Transverse colon (tissue), 4 donors: ENCODE measurements at places on chromosomes 3 and 15. TPM values are rescaled to one million over a fixed set of nuclear protein-coding genes. Genes with fewer than 3 reads are reported as not detected.
A peak's percentile ranks its signal among the peaks of the same experiment; 100 is the strongest.

Gene TMEM43
- total RNA-seq: 52.4 TPM

Gene GOLGA8B
- 142 TPM for total RNA-seq

Gene A4GNT
- not detected for total RNA-seq

Gene LXN
- total RNA-seq: 23.7 TPM

GRCh38 chr3:142618917-142619461, 22.8 kb downstream of the PLS1 start:
- H3K4me1 ChIP-seq: peaks cover 80% of the 10 kb centered on the region
- H3K36me3 ChIP-seq: no peaks in the 10 kb centered on the region
- DNase-seq: peak; percentile 49
- H3K27ac ChIP-seq: peak overlapping the region; percentile 78
- H3K27me3 ChIP-seq: no peaks in the 10 kb centered on the region
- no peak overlapping the region for H3K4me3 ChIP-seq

DNA sequence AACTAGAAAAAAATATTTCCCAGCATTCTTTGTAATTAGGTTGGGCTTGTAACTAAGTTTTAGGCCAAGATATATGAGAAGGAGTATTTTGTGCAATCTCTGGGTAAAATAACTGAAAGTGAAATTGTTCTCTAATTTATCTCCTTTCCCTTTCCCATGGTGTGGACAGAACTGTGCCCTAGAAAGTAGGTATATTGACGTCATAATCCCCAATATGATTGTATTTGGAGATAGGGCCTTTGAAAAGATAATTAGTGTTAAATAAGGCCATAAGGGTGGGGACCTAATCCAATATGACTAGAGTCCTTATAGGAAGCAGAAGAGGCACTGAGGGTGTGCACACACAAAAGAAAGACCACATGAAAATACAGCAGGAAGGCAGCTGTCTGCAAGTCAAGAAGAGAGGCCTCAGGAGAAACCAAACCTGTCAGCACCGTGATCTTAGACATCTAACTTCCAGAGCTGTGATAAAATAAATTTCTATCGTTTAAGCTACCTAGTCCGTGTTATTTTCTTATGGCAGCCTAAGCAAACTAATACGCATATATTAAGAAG, 106.6 kb downstream of the KCNH8 start:
- no peaks in the 10 kb centered on the region for H3K36me3 ChIP-seq
- no peak overlapping the region for H3K4me3 ChIP-seq
- no peaks in the 10 kb centered on the region for H3K4me1 ChIP-seq
- H3K27me3 ChIP-seq: no peaks in the 10 kb centered on the region

GRCh38 chr3:5707794-5708193, 520.3 kb downstream of the EDEM1 start:
- no peaks in the 10 kb centered on the region for H3K4me1 ChIP-seq
- H3K27ac ChIP-seq: no peak overlapping the region
- no peaks in the 10 kb centered on the region for H3K36me3 ChIP-seq
- no peak overlapping the region for H3K4me3 ChIP-seq

GRCh38 chr15:85479071-85479647, 98.8 kb downstream of the AKAP13 start:
- no peak overlapping the region for H3K4me3 ChIP-seq
- peaks cover 11% of the 10 kb centered on the region for H3K4me1 ChIP-seq
- H3K36me3 ChIP-seq: no peaks in the 10 kb centered on the region

GRCh38 chr15:41578736-41579383, 19.8 kb downstream of the TYRO3 start:
- no peaks in the 10 kb centered on the region for H3K4me1 ChIP-seq
- no peaks in the 10 kb centered on the region for H3K27me3 ChIP-seq
- no peak for DNase-seq
- H3K27ac ChIP-seq: no peak overlapping the region
- no peaks in the 10 kb centered on the region for H3K36me3 ChIP-seq

GRCh38 chr3:47421741-47422649, 41.2 kb downstream of the PTPN23 start:
- H3K4me3 ChIP-seq: no peak overlapping the region
- H3K27me3 ChIP-seq: no peaks in the 10 kb centered on the region
- DNase-seq: peak; percentile 53
- H3K36me3 ChIP-seq: no peaks in the 10 kb centered on the region
- H3K4me1 ChIP-seq: peaks cover 29% of the 10 kb centered on the region

GRCh38 chr3:102174832-102175374, 259.9 kb upstream of the ZPLD1 start:
- no peak for DNase-seq
- H3K36me3 ChIP-seq: no peaks in the 10 kb centered on the region
- H3K27ac ChIP-seq: no peak overlapping the region

DNA sequence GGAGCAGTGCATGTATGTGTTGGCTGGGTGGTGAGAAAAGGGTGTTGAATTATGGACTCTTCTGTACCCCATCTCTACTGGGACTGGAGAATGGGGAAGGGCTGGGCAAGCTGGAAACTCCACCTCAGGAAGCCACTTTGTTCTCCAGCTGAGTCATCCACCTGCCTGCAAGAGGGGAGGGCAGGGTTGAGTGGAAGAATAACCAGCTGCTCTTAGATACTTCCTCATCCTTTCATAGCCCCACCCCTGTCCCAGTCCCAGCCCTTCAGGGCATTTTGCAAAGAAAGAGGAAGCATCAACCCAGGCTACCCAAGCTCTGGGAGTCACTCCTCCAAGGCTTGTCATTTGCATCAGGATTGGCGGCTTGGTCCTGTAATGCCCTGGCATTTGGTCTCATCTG, 33.1 kb downstream of the RAB11A start:
- no peaks in the 10 kb centered on the region for H3K27me3 ChIP-seq
- no peak overlapping the region for H3K4me3 ChIP-seq
- DNase-seq: peak; percentile 80
- H3K4me1 ChIP-seq: peaks cover 10% of the 10 kb centered on the region
- H3K27ac ChIP-seq: peak overlapping the region; percentile 58

DNA sequence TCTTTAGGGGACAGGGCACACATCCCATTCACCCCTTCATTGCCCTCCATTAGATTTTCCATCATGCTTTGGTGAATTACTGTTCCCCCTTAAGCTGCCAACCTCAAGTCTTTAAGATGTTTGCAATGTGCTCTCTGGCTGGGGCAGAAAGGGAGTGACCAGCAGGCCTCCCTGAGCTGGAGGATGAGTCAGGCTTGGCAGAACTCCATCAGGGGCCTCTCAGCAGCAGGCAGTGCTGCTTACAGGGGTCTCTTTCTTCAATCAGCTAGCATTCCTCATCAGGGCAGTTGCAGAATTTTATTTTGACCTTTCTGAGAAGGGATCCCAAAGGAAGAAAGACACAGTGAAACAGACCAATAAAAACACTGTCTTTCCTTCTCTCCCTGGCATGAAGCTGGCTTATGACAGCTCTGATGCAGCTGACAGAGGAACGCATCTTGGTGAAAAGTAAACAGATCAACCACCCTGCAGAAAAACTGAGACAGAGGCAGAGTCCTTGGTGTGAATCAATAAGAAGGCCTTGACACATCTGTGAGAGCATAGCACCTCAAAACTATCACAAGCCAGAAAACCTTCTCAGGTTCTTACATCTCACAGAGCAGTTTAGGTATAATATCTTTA, 88.7 kb upstream of the MRPL3 start:
- no peak overlapping the region for H3K4me3 ChIP-seq
- H3K4me1 ChIP-seq: no peaks in the 10 kb centered on the region
- no peaks in the 10 kb centered on the region for H3K36me3 ChIP-seq
- no peak overlapping the region for H3K27ac ChIP-seq
- H3K27me3 ChIP-seq: no peaks in the 10 kb centered on the region

- DNase-seq: peak; percentile 80
- H3K27me3 ChIP-seq: peaks cover 91% of the 10 kb centered on the region
- H3K4me1 ChIP-seq: peaks cover 22% of the 10 kb centered on the region
- H3K36me3 ChIP-seq: no peaks in the 10 kb centered on the region
- peak overlapping the region; percentile 74 for H3K27ac ChIP-seq
- no peak overlapping the region for H3K4me3 ChIP-seq
Measured at GRCh38 chr3:169668957-169669741, 5.6 kb upstream of the MECOM start.

- DNase-seq: no peak
- H3K27me3 ChIP-seq: no peaks in the 10 kb centered on the region
Measured at GRCh38 chr3:166522017-166522416, 684.8 kb upstream of the BCHE start.

DNA sequence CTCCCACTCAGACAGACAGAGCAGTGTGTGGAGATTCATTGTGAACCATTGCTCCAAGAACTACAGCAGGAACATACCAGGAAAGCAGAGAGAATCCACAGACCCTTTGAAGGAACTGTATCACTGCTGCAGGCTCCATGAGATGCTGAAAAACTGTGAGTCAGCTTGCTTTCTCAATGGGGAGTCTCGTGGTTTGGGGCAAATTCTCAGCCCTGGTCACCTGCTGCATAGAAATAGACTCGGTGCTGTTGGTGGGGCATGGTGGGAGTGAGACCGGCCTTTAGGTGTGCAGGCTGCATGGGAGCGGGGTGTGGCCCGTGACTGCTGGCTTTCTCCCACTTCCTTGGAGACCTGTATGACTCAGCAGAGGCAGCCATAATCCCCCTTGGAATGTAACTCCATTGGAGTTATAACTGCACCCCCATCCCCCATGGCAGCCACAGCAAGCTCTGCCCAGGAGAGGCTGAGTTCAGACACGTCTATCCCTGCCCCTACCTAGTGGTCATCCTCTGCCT, 35.6 kb downstream of the ALCAM start:
- no peaks in the 10 kb centered on the region for H3K27me3 ChIP-seq
- no peak overlapping the region for H3K27ac ChIP-seq
- H3K36me3 ChIP-seq: no peaks in the 10 kb centered on the region

DNA sequence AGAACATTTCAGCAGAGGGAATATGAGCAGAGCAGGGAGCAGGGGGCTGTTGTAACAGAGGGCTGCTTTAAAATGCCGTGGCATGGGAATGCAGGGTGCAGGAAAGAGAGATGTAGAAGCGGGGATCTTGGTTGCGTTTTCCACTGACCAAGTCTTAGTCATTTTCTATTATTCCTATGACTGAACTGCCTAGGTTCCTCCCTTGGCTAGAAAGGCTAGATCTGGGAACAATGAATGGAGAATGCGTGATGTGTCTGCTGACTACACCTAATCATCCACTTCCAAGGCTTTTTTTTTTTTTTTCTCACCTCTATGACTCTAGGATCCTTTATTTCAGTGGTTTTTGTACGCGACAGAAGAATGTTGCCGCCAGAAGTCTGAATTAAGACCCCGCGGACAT, 607.4 kb upstream of the TBL1XR1 start:
- no peak for DNase-seq
- no peak overlapping the region for H3K27ac ChIP-seq
- no peak overlapping the region for H3K4me3 ChIP-seq
- no peaks in the 10 kb centered on the region for H3K27me3 ChIP-seq
- no peaks in the 10 kb centered on the region for H3K4me1 ChIP-seq

DNA sequence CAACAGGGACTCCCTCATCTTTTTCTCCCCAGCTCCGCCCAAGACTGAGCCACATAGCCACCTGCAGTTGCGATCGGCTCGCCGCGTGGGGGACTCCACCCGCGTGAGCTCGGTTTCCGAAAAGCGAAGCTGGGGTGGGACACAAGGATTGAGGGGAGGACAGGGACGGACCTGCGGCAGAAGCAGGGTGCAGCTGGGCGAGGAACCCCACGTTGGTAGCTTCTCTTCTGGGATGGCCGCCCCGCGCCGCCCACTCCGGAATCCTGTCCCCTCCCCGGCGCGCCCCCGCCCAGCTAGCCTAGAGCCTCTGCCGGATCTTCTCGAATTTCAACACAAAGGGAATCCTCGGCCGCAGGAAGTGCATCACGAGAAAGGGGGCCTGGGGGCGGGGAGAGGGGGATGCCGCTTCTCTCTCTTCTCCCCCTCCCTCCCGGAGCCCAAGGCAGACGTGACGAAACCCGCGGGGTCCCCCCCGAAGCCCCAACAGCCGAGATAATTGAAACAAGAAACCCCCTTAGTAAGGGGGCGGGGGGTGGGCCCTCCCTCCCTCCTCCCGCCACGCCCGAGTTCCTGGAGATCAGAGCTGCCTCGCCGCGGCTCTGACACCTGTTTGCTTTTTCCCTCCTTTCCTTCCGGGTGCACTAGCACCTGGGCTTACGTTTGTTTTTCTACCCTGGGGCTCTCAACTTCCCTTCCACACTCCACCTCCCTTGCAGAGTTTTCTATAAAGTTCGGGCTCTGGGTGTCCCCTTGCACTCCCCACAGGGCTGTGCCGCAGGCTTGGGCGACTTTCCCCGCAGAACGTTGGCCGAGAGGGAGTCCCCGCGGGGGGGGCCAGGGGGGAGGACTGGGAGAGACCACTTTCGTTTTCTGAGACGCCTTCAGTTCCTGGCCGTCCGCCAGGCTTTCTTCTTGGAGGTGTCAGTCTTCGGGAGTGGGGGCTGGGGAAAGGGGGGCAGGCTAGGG, 1.3 kb upstream of the KCNH8 start:
- DNase-seq: peak; percentile 77
- H3K36me3 ChIP-seq: no peaks in the 10 kb centered on the region
- peaks cover 15% of the 10 kb centered on the region for H3K4me1 ChIP-seq

DNA sequence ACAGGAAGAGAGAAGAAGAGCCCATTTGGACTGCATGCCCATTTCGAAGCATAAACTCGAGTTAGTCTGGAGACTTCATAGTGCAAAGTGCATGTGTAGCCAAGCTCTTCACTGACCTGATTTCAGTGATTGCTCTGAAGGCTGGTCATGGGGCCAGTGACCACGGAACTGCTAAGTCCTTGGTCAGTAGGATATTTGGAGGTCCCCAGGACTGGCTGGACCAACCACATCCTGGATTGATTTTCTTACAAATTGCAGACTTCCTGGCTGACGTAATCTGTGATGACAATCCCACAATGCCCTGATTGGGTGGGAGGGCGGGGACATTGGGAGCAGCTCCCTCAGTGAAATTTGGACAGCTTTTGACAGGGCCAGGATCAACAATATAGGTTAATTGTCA, 233.4 kb downstream of the CACNA2D3 start:
- no peaks in the 10 kb centered on the region for H3K27me3 ChIP-seq
- H3K4me3 ChIP-seq: no peak overlapping the region
- DNase-seq: no peak
- H3K27ac ChIP-seq: no peak overlapping the region
- H3K4me1 ChIP-seq: peaks cover 6% of the 10 kb centered on the region

- no peak overlapping the region for H3K4me3 ChIP-seq
- H3K27ac ChIP-seq: no peak overlapping the region
- no peaks in the 10 kb centered on the region for H3K36me3 ChIP-seq
- H3K27me3 ChIP-seq: no peaks in the 10 kb centered on the region
Measured at GRCh38 chr3:170603770-170604510, 18.1 kb upstream of the SLC7A14 start.

GRCh38 chr15:69082021-69082502, 67.6 kb downstream of the NOX5 start:
- no peak overlapping the region for H3K4me3 ChIP-seq
- no peaks in the 10 kb centered on the region for H3K36me3 ChIP-seq
- no peak for DNase-seq
- peaks cover under 1% of the 10 kb centered on the region for H3K27me3 ChIP-seq
- no peaks in the 10 kb centered on the region for H3K4me1 ChIP-seq
- peak overlapping the region; percentile 59 for H3K27ac ChIP-seq

- no peaks in the 10 kb centered on the region for H3K4me1 ChIP-seq
- H3K36me3 ChIP-seq: no peaks in the 10 kb centered on the region
- no peak overlapping the region for H3K27ac ChIP-seq
- no peaks in the 10 kb centered on the region for H3K27me3 ChIP-seq
- DNase-seq: no peak
- H3K4me3 ChIP-seq: no peak overlapping the region
Measured at GRCh38 chr3:120472121-120472844, 21.5 kb upstream of the FSTL1 start.

GRCh38 chr15:31510057-31510456, 183.4 kb downstream of the KLF13 start:
- H3K36me3 ChIP-seq: no peaks in the 10 kb centered on the region
- DNase-seq: no peak
- H3K4me3 ChIP-seq: no peak overlapping the region
- no peaks in the 10 kb centered on the region for H3K27me3 ChIP-seq
- H3K27ac ChIP-seq: no peak overlapping the region
- no peaks in the 10 kb centered on the region for H3K4me1 ChIP-seq

GRCh38 chr3:122064326-122064725, 9.2 kb downstream of the CD86 start:
- no peaks in the 10 kb centered on the region for H3K36me3 ChIP-seq
- H3K4me1 ChIP-seq: no peaks in the 10 kb centered on the region
- H3K27ac ChIP-seq: no peak overlapping the region
- H3K4me3 ChIP-seq: no peak overlapping the region
- no peaks in the 10 kb centered on the region for H3K27me3 ChIP-seq
